Stimulated activated CD4-positive, alpha-beta T cell treated with anti-CD3 and anti-CD28 coated beads, Interleukin-12 subunit alpha, Interleukin-12 subunit beta, amount 100 ng/mL, for 4 hours (primary cell): ENCODE measurements at places on chromosomes 16 and 17.

DNA sequence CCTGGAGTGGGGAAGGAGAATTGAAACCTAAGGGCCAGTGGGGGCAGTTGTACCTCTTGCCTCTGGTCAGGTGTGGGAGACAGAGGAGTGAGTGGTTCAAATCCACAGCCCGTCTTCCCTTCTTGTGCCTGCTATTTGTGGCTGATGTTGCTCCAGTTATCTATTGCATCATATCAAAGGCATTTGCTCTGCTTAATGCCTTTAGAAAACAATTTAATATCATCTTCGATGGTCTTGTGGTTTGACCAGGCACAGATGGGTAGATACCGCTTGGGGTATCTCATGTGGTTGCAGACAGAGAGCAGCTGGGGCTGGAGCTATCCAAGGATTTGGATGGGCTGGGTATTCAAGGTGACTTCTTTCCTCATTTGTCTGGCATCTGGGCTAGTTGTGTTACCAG is 376.1 kb upstream of the RBFOX1 start:
- no peak for DNase-seq

GRCh38 chr17:74431568-74432423 is at the start of gene GPRC5C:
Gene GPRC5C, plus strand, starts transcription at chr17:74432088. Its CDS starts 7,689 bp downstream, at chr17:74439777.
- DNase-seq: peak; percentile 47

- DNase-seq: no peak
Observed at GRCh38 chr17:40841246-40841645, 18.8 kb upstream of the KRT10 start.

- DNase-seq: no peak
Observed at GRCh38 chr16:5504064-5504781, 406.6 kb upstream of the EEF2KMT start.

- DNase-seq: no peak
Observed at GRCh38 chr16:73306901-73307413, 259.0 kb upstream of the ZFHX3 start.

- DNase-seq: no peak
Observed at GRCh38 chr17:48912476-48912875, 4.3 kb downstream of the UBE2Z start.

DNA sequence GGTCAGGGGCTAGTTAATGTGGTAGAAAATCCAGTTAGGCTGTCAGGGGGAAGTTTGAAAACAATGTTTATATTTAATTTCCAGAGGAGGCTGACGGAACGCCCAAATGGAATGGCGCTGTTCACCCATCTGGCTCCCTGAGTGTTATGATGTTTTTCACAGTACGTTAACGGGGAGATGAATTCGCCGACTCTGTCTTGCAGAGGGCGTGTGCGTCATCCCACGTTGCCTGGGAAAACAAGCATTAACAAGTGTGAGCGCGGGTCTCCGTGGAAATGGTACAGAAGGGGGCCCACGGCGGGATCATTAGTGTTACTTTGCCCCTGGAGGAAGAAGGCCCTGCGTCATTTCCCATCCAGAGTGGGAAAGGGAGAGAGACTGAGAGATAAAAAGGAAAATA is 29.6 kb downstream of the RGS9 start:
- no peak for DNase-seq

GRCh38 chr17:64148017-64148631 is 18.2 kb upstream of the ERN1 start:
- no peak for DNase-seq

- no peak for DNase-seq
Observed at GRCh38 chr17:1201132-1201702, 21.4 kb upstream of the ABR start.

DNA sequence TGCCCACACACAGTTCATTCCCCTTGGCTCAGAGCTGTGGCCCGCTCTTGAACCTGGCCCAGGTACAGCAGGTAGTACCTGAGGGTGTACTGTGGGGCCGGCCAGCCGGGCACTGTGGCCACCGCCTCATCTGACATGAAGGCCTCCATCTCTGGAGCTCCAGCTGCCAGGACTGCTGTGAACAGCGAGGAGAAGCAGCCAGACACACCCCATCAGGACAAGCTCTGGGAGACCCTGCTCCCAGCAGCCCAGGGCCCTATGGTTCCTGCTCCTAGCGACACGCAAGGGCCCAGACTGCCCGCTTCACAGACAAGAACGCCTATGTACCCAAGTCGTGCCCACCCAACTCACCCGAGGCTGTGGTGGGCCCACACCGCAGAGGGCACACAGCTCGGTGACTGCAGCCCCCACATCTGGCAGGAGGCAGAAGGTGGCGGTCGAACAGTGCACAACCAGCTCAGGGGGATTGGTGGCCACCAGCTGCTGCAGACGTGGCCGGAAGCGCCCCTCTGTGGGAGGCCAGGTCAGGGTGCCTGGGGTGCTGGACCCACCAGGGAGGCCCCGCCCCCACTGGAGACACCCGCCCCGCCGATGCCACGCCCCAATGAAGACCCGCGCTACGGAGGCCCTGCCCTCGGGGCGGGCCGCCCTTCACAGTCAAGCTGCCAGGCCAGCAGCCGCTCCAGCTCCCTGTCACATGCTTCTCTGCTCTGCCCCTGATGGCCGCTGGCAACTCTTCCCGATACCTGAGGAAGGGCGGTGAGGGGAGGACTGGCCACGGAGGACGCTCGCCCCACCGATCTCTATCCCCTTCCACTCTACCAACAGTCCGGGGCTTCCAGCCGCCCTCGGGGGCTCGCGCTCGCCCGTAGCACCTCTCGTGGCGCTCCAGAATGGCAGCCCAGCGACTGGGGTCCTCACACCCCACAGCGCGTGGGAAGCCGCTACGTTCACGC is 1.1 kb upstream of the STUB1 start:
- peak; percentile 53 for DNase-seq

GRCh38 chr17:76368545-76368944 is 14.8 kb upstream of the PRPSAP1 start:
- no peak for DNase-seq

- no peak for DNase-seq
Observed at GRCh38 chr17:5000237-5000639, 2.5 kb downstream of the KIF1C start.

- no peak for DNase-seq
Observed at GRCh38 chr16:90018652-90019542, at the start of gene DBNDD1. Gene DBNDD1, minus strand, starts transcription at chr16:90019456. Its CDS starts 115 bp downstream, at chr16:90019341.

DNA sequence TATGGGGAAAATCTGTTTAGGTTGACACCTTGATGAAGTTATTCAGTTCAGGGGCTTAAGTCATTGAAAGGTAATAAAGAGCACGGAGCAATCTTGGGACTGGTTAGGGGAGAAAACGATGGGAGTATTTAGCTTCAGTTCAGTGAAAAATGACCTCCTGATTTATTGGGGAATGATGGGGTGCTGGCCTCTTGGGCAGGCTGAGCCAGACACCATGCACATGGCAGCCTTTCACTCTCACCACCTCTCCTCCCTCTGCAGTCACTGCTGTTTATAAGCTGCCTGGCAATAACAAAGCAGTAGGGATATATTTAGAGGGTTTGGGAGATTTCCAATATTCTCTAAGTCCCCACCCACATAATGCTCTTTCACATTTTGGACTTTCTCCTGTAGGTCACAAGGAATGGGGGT is 140.5 kb upstream of the HS3ST2 start:
- no peak for DNase-seq

- DNase-seq: no peak
Observed at GRCh38 chr17:67712375-67712774, 5.4 kb upstream of the NOL11 start.

- DNase-seq: no peak
Observed at GRCh38 chr16:51989637-51990230, 557.2 kb downstream of the TOX3 start.

- DNase-seq: no peak
Observed at GRCh38 chr17:2064147-2064489, 9.2 kb downstream of the HIC1 start.

DNA sequence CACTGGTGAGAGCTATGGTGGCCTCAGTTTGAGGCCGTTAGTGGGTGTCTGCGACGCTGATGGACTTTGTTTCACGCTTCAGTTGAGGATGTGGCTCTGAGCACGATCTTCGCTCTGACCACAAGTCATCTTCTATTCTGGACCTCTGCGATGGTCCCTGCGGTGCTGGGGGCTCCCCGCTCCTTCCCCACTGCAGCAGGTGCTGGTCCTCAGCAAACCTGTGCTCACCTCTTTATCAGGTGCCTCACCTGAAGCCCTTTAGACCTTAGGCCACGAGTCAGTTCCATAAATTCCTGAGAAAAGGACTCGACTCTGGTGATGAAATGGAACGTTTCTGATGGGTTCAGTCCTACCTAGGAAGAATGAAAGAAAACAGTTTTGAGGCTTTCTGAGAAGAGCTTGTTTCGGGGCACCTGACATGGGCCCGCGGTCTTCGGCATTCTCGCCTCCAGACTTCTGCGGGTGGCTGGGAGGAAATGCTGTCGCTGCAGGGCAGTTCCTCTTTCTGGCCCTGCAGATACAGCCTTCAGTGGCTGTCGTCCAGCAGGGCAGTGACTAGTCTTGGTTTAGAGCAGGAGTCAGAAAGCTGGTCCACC is 4.7 kb downstream of the KCTD5 start:
- DNase-seq: no peak

DNA sequence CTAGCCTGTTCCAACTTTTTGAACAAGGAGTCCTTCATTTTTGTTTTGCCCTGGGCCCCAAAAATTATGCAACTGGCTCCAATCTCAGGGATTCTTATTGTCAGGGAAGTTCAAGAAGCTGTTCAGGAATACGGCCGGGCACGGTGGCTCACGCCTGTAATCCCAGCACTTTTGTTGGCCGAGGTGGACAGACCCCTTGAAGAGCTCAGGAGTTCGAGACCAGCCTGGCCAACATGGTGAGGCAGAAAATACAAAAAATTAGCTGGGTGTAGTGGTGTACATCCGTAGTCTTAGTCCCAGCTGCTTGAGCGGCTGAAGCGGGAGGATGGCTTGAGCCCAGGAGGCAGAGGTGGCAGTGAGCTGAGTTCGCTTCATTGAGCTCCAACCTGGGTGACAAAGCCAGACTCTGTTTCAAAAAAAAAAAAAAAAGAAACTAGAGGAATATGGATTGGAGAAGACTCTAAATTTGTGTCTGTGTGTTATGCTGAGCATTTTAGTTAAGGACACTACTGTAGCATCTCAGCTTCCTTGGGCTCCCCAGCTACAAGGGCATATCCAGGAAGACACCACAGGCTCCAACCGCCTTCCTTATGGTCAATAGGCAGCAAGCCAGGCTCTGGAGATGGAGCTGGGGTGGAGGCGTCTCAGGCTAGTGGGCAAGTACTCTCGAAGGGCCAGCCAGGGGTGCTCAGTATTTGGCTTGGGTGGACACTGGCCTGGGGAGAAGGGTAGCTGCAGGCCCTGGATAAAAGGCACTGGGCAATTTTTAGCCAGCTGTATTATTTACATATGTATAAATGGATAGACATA is 56.8 kb upstream of the CREBBP start:
- no peak for DNase-seq

GRCh38 chr17:34377078-34377823 is 14.2 kb upstream of the CCL1 start:
- no peak for DNase-seq

GRCh38 chr17:40122999-40123810 is 1.4 kb downstream of the MSL1 start:
- peak; percentile 55 for DNase-seq

DNA sequence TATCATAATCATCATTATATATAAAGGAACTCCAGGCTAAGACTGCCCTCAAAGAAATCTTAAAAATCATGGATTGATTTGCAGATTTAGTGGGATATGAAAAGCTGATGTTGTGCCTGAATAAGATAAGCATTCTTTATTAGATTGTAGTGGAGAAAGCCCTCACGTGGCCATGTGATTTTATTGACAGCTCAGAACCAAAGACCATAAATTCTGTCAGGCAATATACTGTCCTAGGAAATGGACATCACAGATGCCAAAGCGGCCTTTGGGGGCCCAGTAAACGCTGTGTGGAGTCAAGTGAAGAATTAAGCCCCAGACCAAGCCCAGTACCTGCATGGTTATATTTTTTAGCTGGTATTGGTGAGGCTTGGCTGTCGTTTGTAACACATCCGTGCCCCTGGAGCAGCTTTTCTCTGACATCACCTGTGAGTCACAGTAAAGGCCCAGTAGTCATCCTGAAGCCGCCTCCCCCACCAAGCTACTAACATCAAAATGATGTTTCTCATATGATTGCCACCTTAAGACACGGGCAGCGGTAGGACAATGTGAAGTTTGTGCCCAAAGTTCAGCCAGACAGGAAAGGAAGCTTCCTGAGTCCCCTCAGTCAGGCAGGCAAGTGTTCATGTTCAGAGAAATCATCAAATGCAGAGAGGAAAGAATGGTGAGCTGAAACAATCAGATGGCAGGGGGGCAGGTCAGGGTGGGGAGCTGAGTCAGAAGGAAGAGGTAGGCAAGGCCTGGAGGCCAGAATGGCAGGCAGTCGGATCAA is 209.4 kb downstream of the IRX3 start:
- DNase-seq: no peak

GRCh38 chr17:6420173-6420641 is 14.7 kb downstream of the AIPL1 start:
- DNase-seq: peak; percentile 27

GRCh38 chr16:72995151-72995881 is 52.6 kb downstream of the ZFHX3 start:
- DNase-seq: no peak

DNA sequence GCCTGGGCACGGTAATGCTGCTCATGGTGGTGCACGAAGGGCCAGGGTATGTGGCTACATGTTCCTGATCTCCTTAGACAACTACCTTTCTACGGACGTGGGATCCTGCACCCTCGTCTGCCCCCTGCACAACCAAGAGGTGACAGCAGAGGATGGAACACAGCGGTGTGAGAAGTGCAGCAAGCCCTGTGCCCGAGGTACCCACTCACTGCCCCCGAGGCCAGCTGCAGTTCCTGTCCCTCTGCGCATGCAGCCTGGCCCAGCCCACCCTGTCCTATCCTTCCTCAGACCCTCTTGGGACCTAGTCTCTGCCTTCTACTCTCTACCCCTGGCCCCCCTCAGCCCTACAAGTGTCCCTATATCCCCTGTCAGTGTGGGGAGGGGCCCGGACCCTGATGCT is 12.0 kb downstream of the ERBB2 start:
- no peak for DNase-seq

GRCh38 chr17:63954402-63955063 is 18.2 kb downstream of the SCN4A start:
- DNase-seq: no peak

- no peak for DNase-seq
Observed at GRCh38 chr16:77213542-77214106, 14.4 kb downstream of the SYCE1L start.

- no peak for DNase-seq
Observed at GRCh38 chr16:82755570-82756282, 129.0 kb downstream of the CDH13 start.

DNA sequence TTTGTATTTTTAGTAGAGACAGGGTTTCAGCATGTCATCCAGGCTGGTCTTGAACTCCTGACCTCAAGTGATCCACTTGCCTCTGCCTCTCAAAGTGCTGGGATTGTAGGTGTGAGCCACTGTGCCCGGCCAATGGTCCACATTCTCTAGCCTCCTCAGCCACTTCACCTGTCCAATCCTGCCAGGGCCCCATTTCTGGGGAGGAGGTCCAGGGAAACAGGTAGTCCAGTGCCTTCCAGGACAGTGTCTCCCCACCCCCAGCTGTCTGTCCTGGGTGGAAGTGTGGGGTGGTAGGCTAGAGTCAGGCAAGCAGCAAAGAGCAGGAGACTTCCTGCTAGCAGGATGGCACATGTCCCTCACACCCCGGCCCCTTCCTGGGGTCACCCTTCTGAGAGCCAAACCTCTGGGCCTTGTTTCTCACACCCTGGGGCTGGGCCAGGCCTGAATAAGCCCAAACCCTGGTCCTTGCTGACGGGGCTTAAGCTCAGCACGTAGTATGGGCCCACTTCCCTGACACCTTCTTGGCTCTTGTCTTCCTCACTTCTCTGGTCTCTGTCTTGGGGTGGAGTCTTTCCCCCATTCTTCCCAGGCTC is 5.0 kb downstream of the FHOD1 start:
- no peak for DNase-seq

GRCh38 chr17:54408731-54409130 is 491.9 kb upstream of the TOM1L1 start:
- DNase-seq: no peak
